ENCODE measurements at places on chromosomes 6 and 20.

DNA sequence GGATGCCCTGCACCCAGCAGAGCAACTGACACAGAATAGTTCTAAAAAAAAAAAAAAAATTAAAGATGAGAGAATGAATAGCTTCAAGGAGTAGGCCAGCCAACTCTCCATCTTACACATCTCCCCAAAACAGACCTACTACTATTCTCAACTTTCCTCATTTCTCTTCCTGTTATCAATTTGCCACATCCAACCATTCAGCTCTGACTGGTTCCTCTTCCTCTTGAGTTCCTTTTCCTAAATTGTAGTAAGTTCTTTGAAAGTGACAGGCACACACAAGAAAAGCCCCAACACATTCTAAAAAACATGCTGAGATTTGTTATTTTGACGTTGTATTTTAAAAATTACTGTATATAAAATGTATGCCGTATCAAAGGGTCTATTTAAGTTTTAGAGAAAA is 117.2 kb downstream of the PDSS2 start:
- no peak for DNase-seq

GRCh38 chr6:6332811-6333244 is 12.4 kb upstream of the F13A1 start:
- DNase-seq = no peak

GRCh38 chr6:12578751-12579150 is 137.8 kb upstream of the PHACTR1 start:
- no peak for DNase-seq

DNA sequence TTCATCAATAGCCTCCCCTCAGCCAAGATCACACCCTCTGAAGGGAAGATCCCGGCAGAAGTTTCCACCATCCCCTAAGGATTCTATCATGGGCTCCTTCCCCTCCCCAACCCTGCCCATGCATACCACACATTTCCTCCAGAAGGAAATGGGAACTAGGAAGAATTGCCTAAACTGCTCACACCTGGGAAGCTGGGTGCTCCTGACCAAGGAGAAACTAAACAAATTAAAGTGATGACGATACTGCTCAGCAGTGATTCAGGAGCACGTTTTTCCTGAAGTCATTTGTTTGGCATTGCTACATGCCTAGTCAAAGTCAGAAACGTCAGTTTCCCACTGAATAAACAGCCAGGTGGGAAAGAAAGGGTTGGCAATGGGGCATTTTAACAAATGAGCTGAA is 136.1 kb upstream of the CDYL start:
- no peak for DNase-seq

- DNase-seq = no peak
Observed at GRCh38 chr6:128882991-128883611, at the start of gene LAMA2. Gene LAMA2, plus strand, starts transcription at chr6:128883138. Its CDS starts 108 bp downstream, at chr6:128883246.

GRCh38 chr20:61874421-61875068 is 191.1 kb downstream of the TAF4 start:
- DNase-seq = peak; percentile 54

DNA sequence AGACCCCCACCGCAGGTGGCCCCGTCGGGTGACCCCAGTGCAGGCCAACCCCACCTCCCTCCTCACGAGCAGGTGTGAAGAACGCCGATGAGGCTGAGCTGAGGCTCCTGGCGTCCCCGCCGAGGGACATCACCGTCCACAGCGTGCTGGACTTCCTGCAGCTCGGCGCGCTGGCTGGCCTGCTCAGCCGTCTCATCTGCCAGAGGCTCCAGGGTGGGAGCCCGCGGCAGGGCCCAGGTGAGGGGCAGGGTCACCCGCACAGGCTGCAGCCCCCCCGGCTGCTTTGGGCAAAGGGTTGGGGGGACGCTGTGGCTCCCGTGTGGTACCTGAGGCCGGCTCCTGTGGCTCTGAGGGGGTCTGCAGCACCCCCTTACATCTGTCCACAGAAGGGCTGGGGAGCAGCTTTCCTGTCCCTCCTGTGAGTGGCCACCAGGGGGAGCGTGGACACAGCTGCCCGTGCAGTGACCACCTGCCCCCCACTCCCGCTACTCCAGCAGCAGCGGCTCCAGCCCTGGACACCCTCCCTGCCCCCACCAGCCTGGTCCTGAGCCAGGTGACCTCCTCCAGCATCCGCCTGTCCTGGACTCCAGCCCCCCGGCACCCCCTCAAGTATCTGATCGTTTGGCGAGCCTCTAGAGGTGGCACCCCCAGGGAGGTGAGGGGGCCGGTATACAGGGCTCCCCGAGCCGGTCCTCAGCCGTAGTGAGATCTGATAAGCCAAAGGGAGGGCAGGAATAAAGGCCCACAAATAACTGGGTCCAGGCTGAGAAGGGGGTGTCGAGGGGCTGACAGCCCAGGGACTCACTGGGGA is 16.5 kb downstream of the COL20A1 start:
- peak; percentile 47 for DNase-seq
